ENCODE measurements at places on chromosomes 1 and 21.

- DNase-seq, result no peak
These were observed 212.4 kb downstream of the FOXD2 start for GRCh38 chr1:47650205-47650604.

- no peak for DNase-seq
These were observed 5.1 kb downstream of the TMEM201 start for GRCh38 chr1:9593492-9594465.

GRCh38 chr1:28246427-28246832 lies 10.5 kb downstream of the ATP5IF1 start:
- DNase-seq, result no peak

DNA sequence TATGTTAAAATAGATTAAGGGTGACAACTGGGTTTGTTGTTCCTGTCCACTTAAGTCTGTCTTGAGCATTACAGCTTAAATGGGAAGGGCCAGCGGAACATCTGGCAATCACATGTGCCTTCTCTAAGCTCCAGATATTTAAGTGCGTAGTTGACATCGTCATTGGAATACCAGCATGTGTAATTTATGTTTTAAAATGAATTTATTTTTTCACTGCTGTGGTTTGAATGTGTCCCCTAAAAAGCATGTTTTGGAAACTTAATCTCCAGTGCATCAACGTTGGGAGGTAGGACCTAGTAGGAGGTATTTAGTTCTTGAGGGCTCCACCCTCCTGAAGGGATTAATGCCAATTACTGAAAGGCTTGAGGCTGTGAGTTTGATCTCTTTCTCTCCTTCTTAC lies 13.4 kb downstream of the ZCCHC17 start:
- no peak for DNase-seq

- DNase-seq, result no peak
These were observed 83.5 kb upstream of the SIM2 start for GRCh38 chr21:36615274-36615964.

- no peak for DNase-seq
These were observed 8.8 kb upstream of the P3R3URF start for GRCh38 chr1:46184920-46185658.

DNA sequence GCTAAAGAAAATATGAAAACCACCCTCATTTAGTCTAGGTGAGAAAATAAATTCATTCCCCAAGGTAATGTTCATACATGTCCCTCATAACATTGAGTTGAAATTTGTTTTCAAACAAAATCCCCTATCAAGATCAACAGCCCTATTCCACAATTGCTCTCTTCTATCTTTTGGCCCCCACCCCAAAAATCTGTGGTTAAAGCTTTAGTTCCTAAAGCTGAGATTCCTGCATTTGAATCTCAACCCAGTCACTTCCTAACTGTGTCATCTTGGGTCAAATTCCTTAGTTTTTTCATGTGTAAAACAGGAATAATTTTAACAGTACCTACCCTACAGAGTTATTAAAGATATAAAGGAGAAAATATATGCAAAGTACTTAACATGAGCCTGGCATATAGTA lies 22.0 kb downstream of the KIAA0319L start:
- DNase-seq, result no peak

DNA sequence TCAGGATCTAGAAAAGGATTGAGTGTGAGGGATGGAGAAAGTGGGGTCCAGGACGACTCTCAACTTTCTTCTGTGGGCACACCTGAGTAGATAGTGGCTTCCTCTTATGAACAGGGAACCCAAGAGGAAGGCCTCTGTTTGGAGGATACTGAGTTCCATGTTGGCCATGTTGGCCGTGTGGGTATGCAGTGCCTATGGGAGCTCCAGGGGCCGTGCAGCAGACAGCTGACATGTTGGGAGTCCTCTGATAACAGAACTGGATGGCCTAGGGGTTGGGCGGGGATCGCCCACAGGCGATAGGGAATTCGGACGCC lies 43.0 kb downstream of the TMEM53 start:
- no peak for DNase-seq

DNA sequence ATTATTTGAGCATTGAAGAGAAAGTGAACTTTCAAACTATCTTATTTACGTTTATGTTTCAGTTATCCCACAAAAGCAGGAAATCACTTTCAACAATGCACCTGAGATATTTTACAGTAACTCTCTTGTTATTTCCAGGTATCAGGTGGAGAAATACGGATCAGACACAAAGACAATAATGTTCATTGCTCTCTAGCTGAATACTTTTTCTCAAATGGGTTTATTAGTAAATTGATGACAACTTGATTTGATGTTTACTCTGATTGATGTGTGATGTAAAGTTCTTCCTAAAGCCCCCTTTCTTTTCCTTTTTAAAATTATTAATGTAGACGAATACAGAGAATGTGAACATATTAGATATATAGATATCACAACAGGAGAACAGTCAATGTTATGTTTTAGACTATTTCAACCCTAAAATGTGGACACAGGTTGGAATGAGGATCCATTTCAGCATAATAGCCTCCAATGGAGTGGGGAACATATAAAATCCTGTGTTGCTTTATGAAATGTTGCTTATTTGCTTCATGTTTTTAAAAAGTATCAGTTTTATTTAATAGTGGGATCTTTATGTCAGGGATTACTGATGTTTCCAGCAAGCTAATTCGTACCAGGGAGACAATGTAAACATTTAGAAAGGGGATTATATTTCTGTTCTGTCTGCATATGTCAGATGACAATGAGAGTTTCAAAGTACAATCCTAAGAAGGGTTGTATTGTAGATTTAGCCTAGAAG lies 1522.3 kb upstream of the TPTE start:
- no peak for DNase-seq

DNA sequence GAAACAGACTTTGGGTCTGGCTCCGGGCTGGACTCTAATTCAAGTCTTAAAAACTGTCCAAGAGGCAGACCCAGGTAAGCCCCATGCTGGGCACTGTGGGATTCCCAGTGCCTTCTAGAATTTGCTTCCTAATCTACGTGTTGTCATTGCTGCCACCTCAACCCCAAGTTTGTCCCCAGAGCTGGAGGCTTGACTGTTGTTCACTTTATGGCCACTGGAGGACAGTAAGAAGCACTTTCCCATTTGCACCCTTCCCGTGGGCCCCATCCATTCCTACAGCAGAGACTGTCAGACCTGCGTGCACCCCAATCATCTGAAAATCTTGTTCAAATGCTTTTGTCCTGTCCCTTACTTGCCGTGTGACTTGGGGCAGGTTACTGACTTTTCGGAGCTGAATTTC lies 29.4 kb upstream of the VASH2 start:
- DNase-seq, result no peak

GRCh38 chr1:42214447-42214871 lies 49.9 kb upstream of the GUCA2A start:
- no peak for DNase-seq

DNA sequence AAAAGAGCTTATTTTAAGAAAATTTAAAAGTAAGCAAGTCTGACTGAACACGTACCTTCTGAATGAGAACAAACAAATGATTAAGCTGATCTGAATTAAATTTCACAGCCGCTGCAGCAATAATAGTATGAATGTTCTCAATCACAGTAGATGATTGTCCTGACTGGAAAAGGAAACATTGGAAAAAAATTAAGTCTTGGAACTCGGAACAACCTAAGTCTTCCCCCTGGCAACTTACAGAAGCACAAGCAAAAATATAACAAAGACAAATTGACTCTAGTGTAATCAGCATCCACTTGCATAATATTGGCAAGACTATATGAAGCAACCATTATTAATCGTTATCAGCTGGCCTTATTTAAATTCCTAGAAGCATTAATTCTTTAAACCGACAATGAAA lies 60.5 kb downstream of the USP24 start:
- DNase-seq, result no peak

GRCh38 chr1:64745986-64746940 lies 1.4 kb downstream of the RAVER2 start:
- no peak for DNase-seq

DNA sequence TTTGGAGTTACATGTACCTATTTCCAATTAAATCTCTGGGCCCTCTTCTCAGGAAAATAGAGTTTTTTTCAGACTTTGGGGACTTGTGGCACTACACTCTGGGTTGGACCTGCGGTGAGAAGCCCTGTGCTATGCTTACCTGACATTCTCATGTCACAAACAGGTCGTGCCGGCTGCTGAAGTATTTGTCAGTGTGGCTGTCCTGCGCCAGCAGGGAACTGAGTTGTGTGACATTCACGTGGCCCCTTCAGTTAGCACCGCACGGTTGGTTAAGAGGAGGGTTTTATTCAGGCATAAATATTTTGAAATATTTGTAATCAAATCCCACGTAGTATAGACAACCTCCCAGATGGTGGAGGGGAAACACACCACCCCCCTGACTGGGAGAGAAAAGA lies 6.3 kb upstream of the COL6A2 start:
- DNase-seq, result no peak

- no peak for DNase-seq
These were observed 102.8 kb upstream of the COL24A1 start for GRCh38 chr1:86259390-86259789.

- DNase-seq, result no peak
These were observed 413.4 kb upstream of the ADAMTS5 start for GRCh38 chr21:27380303-27380702.

GRCh38 chr1:228977307-228977706 lies 242.0 kb downstream of the RHOU start:
- DNase-seq, result no peak

- no peak for DNase-seq
These were observed 13.8 kb downstream of the INTS7 start for GRCh38 chr1:212021563-212021962.

DNA sequence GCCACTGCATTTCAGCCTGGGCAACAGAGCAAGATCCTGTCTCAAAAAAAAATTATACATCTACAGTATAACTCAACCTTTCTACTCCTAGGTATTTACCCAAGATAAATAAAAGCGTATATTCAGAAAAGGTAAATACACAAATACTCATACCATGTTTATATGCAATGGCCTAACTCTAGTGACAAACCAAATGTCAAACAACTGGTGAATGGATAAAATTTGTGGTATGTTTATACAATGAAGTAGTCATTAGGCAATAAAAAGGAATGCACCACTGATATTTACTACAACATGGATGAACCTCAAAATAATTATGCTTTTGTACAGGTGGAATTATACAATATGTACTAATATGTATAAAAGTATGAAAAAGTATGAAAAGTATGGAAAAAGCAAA lies 174.2 kb upstream of the GORAB start:
- DNase-seq, result no peak

DNA sequence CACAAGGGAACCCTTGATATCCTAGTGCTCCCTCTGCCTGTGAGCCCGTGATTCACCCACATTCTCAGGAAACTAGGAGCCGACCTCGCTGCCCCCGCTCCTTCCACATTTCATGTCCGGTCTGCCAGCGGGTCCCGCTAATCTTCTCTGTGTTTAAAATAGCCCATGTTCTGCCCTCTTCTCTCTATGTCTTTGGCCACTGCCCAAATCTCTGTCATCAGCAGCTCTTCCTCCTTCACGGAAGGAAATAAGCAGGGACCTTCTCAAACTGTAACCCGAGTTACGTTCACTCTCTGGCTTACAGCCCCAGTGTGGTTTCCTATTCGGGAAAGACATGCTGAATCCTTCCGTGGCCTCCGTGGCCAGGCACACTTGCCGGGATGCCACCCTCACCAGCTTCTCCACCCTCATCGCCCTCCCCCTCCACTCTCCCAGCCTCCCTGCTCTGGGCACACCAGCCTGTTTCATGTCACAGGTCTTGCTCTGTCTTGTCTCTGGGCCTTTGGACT lies 21.1 kb upstream of the UBXN10 start:
- DNase-seq, result no peak

GRCh38 chr1:172670316-172670715 lies 11.4 kb downstream of the FASLG start:
- DNase-seq, result no peak

- no peak for DNase-seq
These were observed 17.0 kb upstream of the NGF start for GRCh38 chr1:115355069-115355468.

DNA sequence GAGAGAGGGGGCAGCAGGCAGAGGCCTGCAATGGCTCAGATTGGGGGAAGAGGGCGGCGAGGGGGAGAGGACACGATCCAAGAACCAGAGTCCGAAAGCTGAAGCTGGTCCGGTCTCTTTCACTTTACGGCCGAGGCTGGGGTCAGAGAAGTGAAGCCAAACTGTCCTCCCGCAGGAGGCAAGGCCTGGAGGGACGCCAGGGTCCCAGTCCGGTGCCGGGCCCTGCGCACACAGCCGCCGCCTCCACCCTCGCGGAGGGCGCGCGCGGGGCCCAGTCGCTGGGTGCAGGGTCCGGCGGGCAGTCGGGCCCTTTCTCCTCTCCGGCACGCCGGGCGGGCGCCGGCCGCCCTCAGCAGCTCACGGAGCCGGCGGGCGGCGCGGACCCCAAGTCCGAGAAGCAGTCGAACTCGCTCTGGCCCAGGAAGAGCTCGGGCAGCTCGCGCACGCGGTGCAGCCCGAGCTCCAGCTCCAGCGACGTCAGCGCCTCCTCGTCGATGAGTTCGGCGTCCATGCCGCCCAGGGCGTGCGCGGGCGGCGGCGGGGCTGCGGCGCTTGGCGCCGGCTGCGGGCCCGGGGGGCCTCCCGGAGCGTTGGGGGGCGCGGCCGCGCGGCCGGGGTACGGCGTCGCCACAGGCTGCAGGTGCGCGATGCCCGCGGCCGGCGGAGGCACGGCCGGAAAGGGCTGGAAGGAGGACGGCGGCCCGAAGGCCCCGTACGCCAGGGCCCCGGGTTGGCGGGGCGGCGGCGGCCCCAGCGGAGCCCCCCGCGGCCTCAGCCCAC lies 749 bp downstream of the CITED4 start:
- DNase-seq, result no peak

GRCh38 chr1:28193701-28194161 lies 17.2 kb upstream of the PTAFR start:
- DNase-seq, result no peak

- no peak for DNase-seq
These were observed 29.1 kb upstream of the FMO3 start for GRCh38 chr1:171061425-171062143.

DNA sequence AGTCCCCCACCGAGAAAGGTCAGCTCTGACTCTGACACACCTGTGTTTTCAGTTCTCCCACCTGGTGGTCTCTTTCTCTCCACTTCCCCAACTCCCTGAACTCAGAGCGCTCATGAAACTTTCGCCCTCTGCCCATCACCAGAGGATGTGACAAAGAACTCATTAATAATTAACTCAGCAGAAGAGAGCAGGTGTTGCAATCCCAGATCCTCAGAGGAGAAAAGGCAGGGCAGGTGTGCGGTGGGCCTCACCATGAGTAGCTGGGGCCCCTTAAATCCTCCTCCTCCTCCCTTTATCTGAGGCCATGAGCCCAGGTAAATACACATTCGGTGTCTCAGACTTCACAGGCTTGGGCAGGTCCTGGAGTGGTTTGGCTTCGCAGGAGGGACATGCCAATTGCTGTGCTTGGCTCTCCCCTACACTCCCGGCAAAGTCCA lies 1.7 kb upstream of the LAMB3 start:
- DNase-seq, result no peak

GRCh38 chr1:205301205-205301821 lies 20.2 kb downstream of the NUAK2 start:
- no peak for DNase-seq

DNA sequence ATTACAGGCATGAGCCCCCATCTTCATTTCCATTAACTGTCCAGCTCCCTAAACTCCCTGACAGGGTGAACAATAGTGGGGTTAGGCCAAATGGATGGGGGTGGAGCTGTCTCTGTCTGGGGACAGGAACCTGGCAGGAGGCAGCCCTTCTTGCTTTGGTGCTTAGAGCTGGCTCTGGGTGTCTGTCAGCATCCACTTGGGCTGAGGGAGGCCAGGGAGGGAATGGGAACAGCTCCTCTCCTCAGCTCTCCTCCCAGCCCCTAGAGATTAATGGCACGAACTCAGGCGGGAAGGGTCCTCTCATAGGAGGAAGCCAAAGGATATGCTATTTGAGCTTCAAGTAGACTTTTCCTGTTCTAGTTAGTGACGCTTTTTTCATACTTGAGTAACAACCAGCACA lies 11.1 kb upstream of the ETV3L start:
- DNase-seq, result no peak

- no peak for DNase-seq
These were observed 25.7 kb downstream of the DIO1 start for GRCh38 chr1:53919675-53920066.
